ENCODE measurements at places on chromosomes 1 and 21.

DNA sequence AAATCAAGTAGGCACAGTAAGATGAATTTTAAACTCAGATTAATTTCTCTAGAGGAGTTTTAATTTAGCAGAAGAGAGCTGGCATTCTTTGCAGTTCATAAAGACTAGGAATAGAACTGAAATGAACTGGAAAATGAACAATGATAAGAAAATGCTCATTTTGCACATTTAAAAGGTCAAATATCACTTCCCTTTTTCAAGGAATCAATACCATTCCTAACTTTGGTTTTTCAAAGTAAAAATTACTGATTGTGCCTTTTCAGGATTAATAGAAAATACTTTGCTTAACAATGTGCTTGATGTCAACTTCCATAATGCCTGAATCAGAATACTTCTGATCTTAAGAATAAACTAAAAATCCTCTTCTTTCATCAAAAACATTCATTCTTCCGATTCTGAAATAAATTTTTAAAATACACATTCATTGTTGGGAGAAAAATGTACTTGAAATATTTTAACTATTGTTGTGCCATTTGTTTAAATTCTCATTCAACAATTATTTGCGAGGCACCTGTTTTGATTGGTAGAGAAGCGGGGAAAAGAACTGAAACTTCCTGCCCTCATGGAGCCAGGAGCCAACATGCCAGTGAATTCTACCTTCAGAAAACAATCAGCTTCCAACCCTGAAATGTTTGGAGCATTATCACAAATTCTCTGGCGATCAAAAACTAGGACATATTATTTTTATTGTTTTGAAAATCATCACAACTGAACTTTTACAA, 2.1 kb downstream of the SCAF4 start:
- DNase-seq, result no peak

DNA sequence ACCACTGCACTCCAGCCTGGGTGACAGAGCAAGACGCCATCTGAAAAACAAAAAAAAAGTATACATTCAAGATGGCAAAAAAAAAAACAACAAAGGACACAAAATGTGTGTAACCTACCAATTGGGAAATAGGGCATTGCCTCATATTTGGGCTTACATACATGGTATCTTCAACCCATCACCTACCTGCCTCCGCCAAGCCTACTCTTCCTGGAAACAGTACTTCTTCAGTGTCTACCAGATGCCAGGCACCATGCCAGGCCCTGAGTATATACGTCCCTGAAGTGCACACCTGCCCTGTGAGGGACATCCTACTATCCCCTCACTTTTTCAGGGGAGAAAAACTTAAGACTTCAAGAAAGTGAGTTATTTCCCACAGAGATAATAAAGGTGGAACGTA, 160.2 kb downstream of the TOMM20 start:
- DNase-seq, result no peak

DNA sequence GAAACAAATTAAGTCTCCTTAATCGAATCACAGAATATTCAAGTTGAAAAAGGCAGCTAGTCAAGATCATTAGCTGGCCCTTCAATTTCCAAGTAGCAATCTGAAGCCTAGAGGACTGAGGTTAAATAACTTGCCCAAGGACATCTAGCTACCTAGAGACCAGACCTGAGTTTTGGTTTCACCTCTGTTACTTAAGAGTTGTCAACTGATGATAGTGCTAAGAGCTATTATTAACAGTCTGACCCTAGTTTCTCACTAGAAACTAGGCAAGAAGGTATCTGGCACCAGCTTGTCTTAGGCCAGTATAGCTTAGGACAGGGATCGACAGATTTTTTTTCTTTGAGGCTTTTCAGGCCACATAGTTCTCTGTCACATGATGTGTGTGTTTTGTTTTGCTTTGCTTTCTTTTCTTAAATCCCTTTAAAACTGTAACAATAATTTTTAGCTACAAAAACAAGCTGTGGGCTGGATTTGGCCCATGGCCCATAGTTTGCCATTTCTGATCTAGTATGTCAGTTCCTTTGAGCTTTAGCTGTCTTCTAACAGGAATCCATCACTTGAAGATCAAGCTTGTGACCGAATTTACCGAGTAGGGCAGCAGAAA, 23.2 kb downstream of the TRIM45 start:
- DNase-seq, result no peak

GRCh38 chr1:202462342-202463076, 114.0 kb downstream of the PPP1R12B start:
- no peak for DNase-seq

- DNase-seq, result no peak
Measured at GRCh38 chr1:239539812-239540211, 153.4 kb downstream of the CHRM3 start.

DNA sequence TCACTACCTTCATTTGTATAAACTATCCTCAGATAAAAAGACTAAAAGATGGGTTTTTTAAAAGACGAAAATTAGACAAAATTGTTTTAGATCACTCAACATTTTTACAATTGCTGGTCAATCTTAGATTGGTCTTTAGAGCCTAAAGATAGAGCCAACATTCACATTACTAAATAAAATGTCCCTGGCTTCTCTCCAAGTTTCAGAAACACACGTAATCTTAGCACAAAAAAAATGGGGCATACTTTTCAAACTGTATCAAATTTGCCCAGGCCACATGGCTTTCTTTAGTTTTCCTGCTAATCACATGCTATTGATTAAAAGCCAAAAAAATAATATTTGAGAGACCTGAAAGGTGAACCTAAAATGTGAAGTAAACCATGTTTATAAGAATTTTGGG, 288.1 kb downstream of the DPYD start:
- no peak for DNase-seq

DNA sequence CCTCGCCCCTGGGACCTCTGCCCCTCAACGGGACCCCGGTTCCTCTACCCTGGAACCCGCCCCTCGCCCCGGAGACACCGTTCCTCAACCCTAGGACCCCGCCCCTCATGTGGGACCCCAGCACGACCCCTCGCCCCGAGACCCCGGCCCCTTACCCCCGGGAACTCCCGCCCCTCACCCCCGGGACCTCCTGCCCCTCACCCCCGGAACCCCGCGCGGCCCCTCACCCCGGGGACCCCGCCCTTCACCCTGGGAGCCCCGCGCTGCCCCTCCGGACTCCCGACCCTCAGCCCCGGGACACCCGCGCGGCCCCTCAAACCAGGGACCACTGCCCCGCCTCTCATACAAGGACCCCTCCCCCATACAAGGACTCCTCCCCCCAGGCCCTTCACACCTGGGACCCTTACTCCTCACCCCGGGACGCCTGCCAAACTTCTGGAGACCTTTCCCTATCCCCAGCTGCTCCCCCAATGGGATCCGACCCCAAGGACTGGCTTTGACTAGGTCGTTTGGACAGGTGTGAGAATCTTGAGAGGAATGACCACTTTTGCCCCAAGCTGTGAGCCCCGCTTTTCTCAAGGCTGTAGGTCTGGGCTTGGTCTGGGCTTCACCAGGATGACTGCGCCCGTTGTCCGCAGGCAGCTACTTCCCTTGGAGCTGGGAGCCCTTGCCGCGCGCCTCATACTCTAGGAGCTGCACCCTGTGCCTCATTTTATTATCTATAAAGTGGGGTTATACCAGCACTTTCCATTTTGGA, 843 bp downstream of the DIP2A start:
- peak; percentile 45 for DNase-seq

GRCh38 chr1:156090840-156091188, 8.5 kb upstream of the MEX3A start:
- DNase-seq, result no peak

DNA sequence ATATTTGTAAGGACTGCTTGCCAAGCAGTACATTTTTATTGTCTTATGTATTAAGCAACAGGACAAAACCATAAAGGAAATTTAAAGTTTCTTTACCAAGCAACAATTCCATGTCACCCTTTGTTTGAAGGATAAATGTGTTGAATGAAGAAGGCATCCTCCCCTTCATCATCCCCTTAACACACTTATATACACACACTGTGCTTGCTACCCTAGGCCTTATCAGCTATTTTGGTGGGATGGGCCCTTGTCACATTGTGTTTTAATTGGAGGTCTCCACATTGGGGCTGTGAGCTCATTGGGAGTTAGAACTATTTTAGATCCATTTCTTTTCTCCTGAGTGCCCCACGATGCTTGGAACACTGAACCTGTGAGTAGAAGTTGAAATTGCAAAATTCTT, 1.9 kb downstream of the VANGL1 start:
- DNase-seq, result no peak

DNA sequence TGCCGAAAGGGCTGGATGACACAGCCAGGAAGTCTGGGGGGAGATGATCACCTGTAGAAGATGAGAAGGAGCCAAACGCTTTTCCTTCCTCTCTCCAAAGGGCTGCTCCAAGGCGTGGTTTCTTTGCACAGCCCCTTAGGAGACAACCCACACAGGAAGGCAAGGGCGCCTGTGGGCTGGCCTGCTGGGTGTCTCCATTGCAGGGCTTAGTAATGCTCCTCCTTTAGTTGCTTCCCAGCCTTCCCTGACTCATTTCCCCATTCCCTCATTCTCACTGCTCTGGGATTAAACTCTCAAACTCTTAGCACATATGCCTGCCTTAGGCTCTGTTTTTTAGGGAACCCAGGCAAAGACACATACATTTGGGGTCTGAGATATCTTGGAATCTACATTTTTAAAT, 1.7 kb upstream of the CLCA1 start:
- DNase-seq, result no peak

DNA sequence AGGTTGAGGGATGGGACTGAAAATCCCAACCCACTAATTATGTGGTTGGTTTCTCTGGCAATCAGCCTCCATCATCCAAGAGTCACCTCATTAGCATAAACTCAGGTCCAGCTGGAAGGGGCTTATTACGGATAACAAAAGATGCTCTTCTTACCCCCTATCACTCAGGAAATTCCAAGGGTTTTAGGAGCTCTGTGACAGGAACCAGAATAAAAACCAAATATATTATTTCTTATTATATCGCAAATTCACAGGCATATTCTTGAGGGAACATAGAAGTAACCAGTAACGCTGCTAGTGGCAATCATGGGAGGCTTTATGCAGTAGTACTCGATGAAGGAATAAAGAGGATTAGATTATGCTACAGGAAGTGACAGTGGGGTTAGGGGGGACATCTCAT, 59.7 kb downstream of the ATF6 start:
- DNase-seq, result no peak

DNA sequence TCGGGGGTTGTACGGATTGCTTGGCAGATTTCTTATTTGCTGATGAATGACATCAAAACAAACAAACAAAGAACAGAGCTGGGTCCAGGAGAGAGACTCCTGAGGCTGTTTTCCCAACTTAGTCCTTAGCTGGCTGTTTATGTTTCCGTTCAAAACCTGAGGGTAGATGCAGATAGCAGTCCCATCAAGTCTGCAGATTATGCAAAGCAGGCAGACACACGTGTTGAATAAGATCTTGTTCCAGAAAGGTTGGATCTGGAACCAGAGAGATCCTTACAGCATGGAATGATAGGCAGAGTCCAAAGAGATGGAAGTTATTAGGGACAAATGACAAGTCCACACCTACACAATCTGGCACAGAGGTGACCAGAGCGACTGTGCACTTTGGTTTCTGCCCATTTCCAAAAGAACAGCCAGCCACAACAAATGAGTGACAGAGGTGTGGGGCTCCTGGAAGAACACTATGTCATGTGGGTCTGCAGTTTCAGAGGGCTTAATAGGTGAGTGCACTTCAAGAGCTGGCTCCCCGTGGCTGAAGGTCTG, 65.5 kb downstream of the MAN1C1 start:
- DNase-seq, result no peak

GRCh38 chr1:79124756-79125155, 118.2 kb upstream of the ADGRL4 start:
- peak; percentile 29 for DNase-seq

DNA sequence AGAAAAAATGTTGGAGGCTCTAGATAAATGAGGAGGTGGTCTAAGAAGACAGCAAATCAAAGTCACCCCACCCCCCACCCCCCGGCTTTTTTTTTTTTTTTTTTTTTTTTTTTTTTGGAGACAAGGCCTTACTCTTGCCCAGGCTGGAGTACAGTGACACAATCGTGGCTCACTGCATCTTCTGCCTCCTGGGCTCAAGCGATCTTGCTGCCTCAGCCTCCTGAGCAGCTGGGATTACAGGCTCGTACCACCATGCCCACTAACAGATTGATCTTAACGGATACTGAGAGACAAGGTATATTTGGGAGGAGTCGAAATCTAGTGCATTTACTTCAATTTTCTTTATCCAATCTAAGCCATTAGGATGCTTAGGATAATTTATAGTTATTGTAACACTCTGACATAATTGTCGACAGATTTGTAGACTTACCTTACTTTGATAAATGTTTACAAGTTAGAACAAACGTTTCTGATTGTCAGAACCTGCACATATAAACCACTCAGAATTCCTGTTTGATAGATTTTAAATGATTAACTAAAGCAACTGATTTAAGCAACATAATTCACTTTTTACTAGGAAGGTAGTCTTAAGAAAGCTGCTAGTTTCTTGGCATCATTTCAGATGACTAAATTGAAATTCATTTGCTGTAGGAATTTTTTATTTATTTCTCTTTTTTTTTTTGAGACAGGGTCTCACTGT, 33.7 kb upstream of the NBL1 start:
- no peak for DNase-seq

DNA sequence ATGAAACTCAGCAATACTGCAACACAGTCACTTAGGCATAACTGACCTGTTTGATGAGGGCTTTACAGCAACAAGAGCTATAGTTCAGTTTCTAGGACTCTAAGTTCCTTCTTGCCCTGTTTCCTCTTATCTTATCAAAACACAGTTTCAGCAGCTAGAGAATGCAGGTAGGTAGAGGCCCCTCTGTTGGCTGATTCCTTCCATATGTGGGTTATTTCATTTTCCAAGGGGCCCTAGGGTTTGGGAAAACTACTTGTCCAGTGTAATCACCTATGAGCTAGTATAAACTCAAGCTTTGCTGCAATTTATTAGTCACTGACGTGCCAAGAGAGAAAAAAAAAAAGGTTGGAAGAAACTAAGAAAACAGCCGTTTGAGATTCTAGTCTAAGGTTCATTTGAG, 607.7 kb upstream of the USP24 start:
- no peak for DNase-seq

- DNase-seq, result no peak
Measured at GRCh38 chr1:32848354-32849063, 22.2 kb downstream of the FNDC5 start.

DNA sequence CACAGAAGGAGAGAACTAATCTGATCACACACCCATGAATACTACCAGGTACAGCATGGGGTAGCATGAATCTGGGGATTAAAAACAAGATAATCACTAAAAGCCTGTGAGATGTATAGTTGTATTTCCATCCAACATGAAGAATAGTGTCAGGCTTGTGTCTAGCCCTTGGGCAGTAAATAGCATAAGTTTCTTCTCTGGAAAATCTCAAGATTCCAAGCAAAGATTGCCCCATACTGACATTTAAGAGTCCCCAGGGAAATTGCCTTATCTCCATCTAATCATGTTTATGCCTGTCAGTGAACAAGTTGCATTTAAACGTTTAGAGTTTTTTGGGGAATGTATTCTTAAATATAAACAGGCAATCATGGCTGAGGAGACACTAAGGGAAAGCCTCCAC, 109.2 kb upstream of the SERTAD4 start:
- no peak for DNase-seq

- DNase-seq, result no peak
Measured at GRCh38 chr1:11505591-11506538, 26.9 kb downstream of the DISP3 start.
